ENCODE measurements at places on chromosomes 12 and 14.

GRCh38 chr14:32648434-32648833 is 290.2 kb upstream of the NPAS3 start:
- no peak for DNase-seq

DNA sequence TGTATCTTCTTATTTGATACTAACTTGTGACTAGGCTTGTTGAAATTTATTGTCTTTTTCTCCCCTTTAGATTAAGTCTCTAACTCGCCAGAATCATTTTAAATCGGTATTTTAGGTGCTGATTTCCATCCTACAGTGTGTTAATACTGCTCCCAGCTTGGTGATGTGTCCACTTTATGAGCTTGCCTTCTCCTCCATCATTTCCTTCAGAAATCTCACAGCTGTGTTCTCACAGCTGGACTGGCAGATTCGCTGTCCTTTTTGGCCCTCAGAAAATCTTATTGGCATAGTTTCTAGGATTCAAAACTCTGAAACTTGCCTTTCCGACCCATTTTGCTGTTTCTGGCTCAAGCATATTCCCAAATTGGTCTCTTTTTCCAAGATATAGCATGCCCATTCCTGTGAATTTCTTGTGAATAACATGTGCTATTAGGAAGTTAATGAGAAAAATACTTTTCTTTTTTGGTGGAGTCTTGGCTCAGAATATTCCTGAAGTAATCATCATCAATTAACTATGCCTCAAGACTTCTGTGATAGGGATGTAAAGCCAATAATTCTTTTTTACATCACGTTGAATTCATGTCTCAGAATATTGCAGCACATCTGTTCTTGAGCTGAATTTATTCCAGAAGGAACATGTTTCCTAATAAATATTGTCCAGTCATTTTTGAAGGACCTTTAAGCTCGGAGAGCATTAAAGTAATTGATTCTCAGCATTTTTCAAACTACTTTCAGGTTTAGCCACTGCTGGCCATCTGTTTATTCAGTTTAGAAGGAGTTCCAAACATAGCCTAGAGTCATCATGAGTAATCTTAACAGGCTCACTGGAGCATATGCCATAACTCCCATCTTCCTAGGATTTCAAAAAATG is 50.0 kb upstream of the USP44 start:
- no peak for DNase-seq

- no peak for DNase-seq
These were observed 6.9 kb upstream of the FAIM2 start for GRCh38 chr12:49910331-49911212.

GRCh38 chr12:13839365-13840336 is 141.8 kb downstream of the GRIN2B start:
- no peak for DNase-seq

- no peak for DNase-seq
These were observed 5.5 kb upstream of the CCDC175 start for GRCh38 chr14:59582161-59582560.

DNA sequence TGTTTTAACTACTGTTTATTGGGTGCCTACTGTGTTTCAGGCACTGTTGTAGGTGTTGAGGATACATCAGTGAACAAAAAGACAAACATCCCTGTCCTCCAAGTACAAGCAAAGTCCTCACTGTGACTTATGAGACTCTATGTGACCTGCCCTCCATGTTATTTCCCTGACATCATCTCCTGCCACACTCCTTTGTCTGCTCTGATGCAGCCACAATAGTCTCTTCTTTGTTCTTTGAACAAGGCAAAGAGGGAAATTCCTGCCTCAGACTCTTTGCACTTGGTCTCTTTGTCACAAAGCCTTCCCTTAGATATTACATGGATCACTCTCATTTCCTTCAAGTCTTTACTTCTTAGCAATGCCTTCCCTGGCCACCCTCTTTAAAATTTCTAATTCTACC is 240.1 kb upstream of the SRRM4 start:
- no peak for DNase-seq

DNA sequence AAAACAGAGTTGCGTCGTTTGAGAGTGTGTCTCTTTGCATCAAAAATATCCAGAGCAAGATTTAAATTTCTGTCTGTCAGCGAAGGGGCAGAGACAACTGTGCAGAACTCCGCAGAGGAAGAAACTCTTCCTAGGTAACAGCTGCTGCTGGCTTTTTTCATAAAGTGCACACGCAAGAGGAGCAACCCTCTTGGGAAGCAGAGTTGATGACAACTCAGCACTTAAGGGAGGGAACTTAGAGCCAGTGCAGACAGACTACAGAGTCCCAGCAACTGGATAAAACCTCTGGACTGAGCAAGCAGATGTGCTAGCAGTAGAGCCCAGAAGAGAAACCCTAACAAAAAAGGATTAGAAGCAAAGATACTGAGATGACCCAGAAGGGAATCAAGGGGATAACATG is 337.1 kb downstream of the PCNX1 start:
- DNase-seq, result no peak

DNA sequence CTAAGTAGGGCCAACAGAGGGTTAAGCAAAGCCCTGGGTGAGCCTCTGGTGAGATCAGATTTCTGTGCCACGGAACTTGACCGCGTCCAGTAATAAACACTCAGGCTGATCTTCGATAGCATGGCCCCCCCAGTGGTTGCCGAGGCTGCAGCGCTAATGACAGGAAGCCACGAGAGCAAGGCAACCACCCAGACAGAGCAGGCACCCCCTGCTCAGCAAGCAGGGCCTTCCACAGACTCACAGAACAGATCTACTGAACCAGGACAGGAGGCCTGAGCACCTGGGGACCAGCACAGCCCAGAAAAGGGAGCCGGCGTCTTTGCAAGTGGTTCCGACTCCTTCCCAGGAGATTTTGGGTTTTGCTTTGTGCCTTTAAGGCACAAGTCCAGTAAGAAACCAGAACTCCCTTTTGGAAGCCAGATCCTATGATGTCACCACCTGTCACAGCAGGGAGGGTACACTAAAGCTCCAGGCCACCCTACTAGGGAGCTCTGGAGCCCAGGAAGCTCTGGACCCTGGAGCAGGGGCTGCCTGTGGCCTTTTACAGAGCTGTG is 42.3 kb downstream of the BCL11B start:
- DNase-seq, result no peak

DNA sequence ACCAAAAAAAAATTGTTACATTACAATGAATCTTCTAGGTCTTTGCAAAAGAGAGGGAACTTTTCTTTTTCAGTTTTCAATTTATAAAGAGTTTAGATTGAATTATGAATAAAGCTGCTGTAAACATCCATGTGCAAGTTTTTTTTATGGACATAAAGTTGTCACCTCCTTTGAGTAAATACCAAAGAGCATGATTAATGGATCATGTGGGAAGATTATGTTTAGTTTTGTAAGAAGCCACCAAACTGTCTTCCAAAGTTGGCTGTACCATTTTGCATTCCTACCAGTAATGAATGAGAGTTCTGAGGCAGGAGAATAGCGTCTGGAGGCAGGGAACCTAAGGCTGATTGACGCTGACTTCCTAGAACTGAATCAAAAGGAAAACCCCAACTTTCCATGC is 30.2 kb downstream of the LEMD3 start:
- DNase-seq, result no peak

DNA sequence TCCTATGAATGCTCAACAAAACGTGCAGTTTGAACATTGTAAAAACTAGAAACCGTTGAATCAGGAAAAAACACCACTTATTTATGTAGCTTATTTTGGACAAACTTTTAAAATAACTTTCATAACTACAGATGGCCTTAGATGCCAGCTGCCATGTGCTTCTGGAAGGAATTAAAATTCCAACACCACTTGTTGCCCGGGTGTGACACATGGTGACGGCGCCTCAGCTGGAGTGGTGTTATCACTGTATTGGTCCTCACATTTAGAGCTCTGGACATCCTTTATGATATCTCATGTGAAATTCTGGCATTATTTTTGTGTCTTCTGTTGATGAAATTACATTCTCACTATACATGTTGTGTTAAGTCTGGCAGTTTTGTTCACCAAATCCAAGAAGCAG is 211.0 kb downstream of the IPO8 start:
- DNase-seq, result no peak

DNA sequence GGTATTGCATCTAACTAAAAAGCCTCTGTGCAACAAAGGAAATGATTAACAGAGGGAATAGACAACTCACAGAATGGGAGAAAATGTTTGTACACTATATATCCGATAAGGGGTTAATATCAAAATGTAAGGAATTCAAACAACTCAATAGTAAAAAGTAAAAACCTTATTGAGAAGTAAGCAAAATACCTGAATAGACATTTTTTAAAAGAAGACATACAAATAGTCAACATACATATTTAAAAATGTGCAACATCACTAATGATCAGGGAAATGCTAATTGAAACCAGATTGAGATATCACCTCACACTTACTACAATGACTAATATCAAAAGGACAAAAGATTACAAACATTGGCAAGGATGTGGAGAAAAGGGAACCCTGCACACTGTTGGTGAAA is 31.9 kb upstream of the LGR5 start:
- no peak for DNase-seq

DNA sequence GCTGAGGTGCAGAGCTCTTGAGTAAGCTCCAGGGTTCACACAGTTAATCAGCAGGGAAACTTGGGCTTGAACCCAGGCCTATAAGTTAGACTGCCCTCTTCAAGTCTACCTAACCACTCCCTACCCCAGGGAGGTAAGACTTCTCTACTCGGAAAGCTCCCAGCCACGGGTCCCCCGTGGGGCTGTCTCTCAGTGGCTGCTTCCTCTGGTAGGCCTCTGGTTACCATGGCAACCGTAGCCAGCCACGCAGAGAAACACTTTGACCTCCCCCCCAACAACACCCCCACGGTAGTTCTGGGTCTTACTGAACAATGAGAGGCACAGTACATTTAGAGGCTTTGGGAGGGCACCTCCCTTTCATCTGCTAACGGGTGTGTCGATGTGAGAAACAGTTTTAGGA is 245.2 kb downstream of the AACS start:
- no peak for DNase-seq

- no peak for DNase-seq
These were observed 103.4 kb upstream of the PKP2 start for GRCh38 chr12:33000016-33000415.

DNA sequence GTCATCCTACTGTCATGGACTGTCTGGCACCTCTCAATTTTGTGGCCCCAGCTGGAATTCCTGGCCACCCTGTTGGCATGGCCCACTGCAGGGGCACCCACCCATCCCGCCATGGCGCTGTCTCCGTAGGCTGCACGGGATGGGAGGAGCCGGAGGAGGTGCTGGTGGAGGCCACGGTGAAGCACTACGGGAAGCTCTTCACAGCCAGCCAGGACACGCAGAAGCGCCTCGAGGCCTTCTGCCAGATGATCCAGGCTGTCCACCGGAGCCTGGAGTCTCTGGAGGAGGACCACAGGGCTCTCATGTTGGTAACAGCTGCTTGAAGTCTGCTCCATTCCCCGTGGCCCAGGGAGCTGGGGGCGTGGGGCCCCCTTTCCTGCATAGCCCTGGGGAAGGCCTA is 3.9 kb downstream of the CCDC197 start:
- DNase-seq, result no peak

DNA sequence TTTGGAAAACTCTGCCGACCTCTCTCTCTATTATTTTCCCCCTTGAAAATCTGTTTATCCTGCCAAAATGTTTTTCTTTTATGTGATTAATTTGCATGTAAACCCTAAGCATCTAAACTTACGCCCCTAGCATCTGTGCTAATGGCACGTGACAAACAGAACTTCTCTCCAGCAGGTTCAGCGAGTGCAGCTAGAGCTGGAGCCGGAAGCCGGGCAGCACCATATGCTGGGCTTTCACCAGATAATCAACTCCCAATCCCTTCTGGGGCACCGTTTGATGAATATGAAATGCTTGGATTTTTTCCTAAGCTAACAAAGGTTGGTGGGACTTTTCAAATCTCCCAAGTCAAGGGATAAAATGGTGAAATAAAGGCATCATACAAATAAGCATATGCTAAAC is 667.5 kb upstream of the TMEM132C start:
- no peak for DNase-seq

GRCh38 chr12:57235728-57236131 is 6.2 kb downstream of the SHMT2 start:
- no peak for DNase-seq

- DNase-seq, result no peak
These were observed 4.0 kb upstream of the INF2 start for GRCh38 chr14:104685216-104685997.

DNA sequence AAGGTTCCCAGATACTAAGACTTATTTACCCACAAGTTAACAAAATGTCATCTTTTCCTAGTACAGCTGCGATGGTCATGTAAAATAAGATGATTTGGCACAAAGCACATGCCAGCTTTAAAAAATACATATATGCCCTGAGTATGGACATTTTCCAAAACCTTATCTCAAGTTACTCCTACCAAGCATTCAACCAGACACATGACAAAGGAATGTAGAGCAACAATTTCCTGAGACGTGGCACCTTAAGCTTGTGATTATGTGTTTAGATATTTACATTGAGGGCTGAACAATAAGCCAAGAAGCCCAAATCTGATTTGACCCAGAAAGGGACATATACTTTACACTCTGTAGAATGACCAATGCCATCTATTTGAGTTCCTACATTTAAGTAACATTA is 24.5 kb upstream of the OVCH1 start:
- no peak for DNase-seq

- no peak for DNase-seq
These were observed 249.2 kb downstream of the PAWR start for GRCh38 chr12:79441534-79441933.

DNA sequence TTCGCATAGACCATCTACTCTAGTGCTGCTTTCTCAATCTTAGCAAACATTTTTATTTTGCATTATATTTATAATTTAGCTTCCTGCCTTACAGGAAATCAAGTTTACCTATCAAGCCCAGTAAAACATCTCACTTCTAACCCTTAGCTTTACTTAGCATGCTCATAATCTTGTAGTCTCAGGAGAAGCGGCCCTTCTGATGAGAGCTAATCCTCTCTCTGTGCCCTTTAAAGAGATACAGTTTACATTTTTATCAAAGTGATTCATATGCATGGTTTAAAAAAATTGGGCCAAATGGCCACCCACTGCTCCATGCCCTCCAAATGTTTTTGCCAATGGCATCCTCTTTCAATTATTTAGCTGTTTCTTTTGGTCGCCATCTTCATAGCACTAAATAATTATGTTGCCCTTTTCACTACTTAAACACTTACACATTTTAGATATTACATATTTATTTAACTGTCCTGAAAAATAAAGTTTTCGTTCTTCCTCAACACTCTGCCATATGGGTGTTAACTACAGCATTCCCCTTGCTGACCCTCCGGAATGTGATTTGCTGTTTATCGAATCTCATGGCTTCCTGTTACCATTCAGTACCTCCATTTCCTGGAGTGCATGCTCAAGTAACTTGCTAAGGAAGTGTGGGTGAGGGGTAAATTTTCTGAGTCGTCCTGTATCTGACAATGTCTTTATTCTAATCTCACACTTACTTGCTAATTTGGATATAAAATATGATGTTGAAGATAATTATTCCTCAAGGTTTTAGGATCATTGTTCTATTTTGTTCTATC is 29.3 kb downstream of the YLPM1 start:
- no peak for DNase-seq

DNA sequence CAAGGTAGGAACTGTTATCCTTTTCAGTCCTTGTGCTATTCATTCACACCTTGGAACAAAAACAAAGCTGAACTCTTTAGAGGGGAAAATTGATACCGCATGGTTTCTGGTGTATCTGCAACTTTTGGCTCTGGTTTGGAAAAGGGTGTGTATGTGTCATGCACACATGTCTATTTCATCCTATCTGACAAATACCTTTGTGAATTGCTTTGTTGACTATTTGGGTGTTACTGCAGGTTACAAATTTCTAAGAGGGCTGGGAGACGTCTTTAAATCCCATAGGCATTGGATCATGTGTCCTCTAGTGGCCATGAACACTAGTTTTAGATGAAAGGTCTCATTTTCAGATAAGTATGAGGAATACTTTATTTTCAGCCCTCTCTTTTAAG is 59.9 kb upstream of the IFNG-AS1 start:
- no peak for DNase-seq

- no peak for DNase-seq
These were observed 1.2 kb downstream of the POU6F1 start for GRCh38 chr12:51216642-51217041.
